ENCODE measurements at places on chromosomes 1 and 21.
A peak's percentile ranks its signal among the peaks of the same experiment; 100 is the strongest.

- no peak for DNase-seq
Observed at GRCh38 chr1:55604179-55604578, 389.0 kb upstream of the USP24 start.

GRCh38 chr1:229768232-229768631, 142.2 kb downstream of the URB2 start:
- no peak for DNase-seq

DNA sequence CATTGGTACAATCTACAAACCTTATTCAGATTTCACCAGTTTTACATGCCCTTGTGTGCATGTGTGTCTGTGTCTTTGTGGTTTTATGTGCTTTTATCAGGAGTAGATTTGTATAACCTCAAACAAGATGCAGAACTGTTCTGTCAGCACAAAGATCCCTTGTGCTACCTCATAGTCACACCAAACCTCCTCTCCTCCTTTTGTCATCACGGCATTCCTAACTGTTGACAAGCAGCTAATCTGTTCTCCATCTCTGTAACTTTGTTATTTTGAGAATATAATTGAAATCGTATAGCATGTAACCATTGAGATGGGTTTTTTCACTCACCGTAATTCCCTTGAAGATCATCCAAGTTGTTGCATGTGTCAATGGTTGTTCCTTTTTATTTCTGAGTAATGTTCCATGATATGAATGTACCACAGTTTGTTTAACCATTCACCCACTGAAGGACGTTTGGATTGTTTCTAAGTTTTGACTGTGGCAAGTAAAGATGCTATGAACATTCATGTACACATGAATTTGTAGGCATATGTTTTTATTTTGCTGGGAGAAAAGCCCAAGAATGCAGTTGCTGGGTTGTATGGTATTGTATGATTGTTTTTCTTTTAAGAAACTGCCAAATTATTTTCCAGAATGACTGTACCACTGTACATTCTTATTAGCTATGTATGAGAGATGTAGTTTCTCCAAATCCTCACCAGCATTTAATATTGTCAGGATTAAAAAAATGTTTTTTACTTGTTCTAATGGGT, 78.1 kb upstream of the B3GALT2 start:
- no peak for DNase-seq

DNA sequence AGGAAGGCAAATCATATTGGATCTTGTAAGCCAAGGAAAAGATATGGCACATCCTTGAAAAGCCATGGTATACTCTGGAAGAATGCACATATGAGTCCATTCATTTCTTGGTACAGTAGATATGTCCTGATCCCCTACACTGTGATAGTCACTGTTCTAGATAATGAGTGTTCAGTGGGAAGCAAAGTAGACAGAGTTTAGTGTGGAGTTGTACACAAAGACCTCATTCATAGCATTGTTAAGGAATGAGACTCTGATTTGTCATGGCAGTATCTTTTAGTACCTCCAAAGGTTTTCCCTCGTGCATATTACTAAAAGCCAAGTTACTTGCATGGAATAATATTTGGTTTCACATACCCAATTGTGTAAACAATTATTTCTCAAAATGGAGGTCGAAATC, 204.7 kb downstream of the NFIA start:
- DNase-seq, result no peak

- no peak for DNase-seq
Observed at GRCh38 chr1:86317926-86318325, 78.2 kb downstream of the ODF2L start.

- DNase-seq, result no peak
Observed at GRCh38 chr1:15618655-15619525, 1.6 kb downstream of the DDI2 start.

DNA sequence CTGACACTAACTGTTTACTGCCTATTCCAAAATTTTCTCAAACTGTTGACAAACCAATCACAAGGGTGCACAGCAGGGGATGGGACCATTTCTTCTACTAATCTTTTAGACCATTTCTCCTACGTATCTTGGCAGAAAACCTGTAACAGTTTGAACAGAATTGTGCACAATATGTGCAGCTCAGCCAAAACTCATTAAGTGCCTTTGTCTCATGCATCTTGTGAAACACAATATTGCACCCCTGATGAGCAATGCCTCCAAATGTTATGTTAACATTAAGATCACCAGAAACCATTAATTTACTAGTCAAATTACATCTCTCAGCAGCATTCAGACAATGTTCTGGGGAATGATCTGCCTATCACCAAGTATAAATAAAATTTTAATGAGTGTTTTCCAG, 247.5 kb downstream of the NRIP1 start:
- no peak for DNase-seq

DNA sequence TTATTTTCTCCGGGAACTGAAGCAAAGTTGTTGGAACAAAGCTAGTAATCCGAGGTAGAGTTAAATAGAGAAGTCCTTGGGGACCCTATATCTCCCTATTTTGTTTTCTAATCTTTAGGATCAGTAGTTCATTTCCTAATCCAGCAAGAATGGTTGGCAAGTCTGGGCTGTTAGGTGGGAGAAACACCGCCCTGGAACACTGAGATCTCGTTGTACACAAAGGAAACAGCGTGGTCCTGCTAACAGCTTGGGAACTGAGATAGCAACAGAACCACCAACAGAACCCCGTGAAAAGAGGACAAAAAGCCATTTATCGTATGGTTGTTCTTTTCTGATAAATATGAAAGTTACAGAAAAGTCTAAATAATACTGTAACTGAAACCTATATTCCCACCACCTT, 121.9 kb upstream of the CDC42BPA start:
- no peak for DNase-seq

- DNase-seq, result no peak
Observed at GRCh38 chr21:15688809-15689208, 41.0 kb upstream of the USP25 start.

- DNase-seq, result no peak
Observed at GRCh38 chr1:204157962-204158361, 6.1 kb upstream of the ETNK2 start.

GRCh38 chr1:40044110-40044509, 3.6 kb downstream of the CAP1 start:
- DNase-seq, result no peak

DNA sequence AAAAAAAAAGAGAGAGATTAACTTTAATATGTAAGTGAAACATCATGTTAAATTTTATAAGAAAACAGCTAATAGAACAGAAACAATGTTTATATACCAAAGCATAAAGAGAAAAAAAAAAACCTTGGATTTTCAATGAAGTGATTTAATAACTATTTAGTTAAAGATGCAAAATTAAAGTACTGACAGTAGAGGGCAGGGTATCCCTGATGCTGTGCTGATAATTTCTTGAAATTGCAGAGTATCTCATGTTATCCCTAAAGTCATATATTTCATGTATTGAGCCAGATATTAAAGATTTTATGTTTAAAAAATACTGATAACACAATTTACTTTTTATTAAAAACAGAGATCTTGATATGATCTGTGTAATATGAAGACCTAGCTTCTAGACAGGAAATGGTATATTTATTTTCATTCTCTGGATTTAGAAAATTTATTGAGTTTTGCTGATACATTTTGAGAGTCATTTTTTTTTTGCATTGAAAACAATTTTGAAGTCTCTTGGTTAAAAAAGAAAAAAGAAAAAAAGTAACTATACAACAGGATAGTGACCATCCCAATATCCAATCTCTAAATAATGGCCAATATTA, 273.2 kb downstream of the USP25 start:
- no peak for DNase-seq

GRCh38 chr1:27592931-27593677, 10.8 kb downstream of the AHDC1 start:
- no peak for DNase-seq

DNA sequence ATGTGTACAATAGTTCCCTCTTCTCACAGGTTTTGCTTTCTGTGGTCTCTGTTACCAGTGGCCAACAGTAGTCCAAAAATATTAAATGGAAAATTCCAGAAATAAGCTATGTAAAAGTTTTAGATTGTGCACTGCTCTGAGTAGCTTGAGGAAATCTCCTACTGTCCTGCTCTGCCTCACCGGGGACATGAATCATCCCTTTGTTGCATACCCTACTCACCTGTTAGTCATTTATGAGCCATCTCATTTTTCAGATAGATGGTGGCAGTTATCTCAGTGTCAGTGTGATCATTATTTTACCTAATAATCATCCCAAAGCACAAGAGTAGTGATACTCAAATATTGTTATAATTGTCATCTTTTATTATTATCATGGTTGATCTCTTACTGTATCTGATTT, 688.1 kb downstream of the PLA2G4A start:
- DNase-seq, result no peak

- DNase-seq, result no peak
Observed at GRCh38 chr1:192227330-192227729, 69.1 kb downstream of the RGS18 start.

- DNase-seq, result no peak
Observed at GRCh38 chr1:244552336-244552735, 91.3 kb downstream of the CATSPERE start.

- peak; percentile 57 for DNase-seq
Observed at GRCh38 chr21:42377211-42377950, 11.0 kb upstream of the TFF1 start.

Measured in chondrocyte (in vitro differentiated cells).